ENCODE measurements at places on chromosomes 12 and 14.

DNA sequence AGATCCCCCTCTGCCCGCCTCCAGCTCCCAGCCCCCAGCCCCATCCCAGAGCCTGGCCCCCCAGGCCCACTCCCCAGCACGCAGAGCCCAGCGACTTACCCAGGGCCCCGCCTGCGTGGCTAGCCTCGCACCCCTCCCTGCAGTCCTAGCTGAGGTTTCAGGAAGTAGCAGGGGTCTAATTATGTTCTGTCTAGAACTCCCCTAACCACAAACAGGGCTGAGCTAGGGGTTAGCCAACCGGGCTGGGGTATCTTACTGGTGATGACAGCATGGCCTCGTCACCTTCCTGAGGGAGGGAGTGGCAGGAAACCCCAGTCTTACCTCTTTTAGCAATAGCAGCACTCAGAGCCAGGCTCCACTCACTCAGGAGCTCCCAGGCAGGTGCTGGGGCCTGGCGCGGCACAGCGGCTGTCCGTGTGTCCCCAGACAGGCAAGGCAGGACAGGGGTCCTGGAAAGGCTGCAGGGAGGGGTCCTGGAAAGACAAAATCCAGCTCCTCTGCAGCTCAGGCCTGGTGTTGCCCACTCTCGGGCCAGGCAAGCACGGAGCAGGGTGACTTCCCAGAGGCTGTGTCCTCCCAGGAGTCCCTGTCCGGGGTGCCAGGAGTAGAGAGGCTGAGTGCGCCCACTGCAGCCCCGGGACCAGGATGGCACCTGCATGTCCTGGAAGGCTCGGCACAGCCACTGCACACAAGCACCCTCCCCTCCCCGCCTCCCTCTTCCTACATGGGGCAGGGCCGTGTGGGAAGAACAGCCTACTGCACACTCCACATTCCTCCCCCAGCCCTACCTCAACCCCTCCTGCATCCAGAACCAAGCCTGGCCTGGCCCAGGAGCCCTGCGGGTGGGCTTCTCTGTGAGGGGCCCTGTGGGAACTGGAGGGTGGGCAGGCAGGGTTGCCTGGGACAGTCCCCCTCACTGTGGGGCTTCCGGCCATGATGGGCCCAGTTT, at the start of gene GPR132:
GPR132 (minus strand) TSS at position 151 of the 949 bp plus-strand sequence. CDS start 10,010 bp downstream, outside the sequence.
- no peak for DNase-seq

GRCh38 chr14:85909581-85909980, 379.6 kb downstream of the FLRT2 start:
- DNase-seq: no peak

GRCh38 chr12:62191491-62192179, 68.6 kb upstream of the USP15 start:
- DNase-seq: peak; percentile 1

GRCh38 chr14:24388474-24389179, 10.2 kb upstream of the NYNRIN start:
- no peak for DNase-seq
